ENCODE measurements at places on chromosomes 2 and 18.

DNA sequence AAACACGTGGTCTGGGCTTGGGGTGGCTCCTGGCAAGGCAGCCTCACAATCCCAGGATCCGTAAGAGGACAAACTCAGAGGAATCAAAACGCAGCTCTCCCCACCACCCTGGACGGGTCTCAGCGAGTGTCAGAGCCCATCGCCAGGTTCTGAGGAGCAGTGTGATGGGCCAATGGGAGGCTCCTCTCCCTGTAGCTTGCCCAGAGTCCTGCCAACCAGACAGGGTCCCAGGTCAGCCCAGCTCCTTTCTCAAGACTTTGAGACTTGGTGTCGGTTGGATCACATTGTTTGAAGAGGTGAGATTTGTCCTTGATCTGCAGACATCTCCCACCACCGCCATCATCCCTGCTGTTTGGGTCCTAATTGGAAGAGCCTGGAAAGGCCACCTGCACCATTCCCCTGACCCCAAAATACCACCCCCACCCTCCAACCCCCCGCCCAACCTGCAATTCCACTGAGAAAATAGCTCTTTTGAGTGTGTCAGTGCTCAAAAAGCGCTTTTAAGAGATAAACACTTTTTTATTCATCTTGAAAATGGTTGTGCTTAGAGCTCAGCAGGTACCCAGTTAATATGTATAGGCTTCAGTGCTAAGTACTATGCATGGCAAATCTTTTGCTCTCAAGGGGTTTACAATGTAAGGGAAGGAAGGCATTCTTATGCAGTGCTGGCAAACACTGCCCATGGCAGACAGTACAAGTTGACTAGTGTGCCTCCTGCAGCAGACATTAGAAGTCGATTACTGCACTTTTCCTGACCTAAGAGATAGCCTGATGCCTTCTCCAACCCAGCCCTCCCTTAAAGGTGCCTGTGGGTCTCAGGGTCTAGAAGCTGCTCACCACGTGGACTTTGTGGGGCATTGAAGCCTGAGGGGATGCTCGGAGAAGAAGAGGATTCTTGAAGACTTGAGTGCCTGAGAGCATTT, 50.6 kb downstream of the GLI2 start:
- DNase-seq = no peak

- no peak for DNase-seq
These were observed 1230.7 kb upstream of the ZEB2 start for GRCh38 chr2:145750612-145751011.

- DNase-seq = no peak
These were observed 6.9 kb upstream of the EPB41L5 start for GRCh38 chr2:120005834-120006521.

- DNase-seq = no peak
These were observed 586.7 kb downstream of the CCDC85A start for GRCh38 chr2:56770490-56770889.

GRCh38 chr18:3972291-3972930, 482.7 kb downstream of the DLGAP1 start:
- no peak for DNase-seq

DNA sequence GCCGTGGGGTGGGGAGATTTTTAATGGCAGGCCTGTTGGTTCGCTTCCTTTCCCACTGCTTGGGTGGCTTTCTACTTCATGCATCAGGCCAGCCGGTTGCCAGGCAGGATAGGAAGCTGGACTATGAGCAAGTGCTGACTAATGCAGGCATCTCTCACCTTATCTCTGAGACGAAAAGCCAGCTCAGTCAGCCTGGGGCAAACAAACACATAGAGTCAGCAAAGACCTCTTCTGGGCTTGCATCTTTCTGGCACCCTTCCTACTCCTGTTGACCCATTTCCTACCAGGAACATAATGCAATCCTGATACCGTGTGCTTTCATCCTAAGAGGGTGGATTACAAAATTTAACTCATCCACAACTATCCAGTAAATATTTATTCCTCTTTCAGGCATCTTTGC, 416.6 kb upstream of the MEX3C start:
- DNase-seq = no peak

DNA sequence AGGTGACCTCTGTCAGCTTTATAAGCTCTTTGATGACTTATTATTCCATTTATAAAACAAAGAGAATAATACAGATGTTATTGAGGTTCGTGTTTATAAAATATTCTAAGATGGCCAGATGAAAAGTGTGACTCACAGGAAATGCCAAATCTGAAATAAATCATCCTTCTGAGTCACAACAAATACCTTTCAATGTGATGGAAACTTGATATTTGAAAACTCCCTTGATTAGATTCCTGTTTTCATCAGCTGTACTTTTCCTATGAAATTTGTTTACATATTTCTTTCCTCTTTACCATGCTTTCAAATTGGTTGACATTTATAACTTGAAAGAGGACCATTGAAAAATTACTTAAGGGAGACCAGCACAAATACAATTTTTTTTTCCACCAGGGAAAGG, 30.6 kb upstream of the PPP1R1C start:
- no peak for DNase-seq

- no peak for DNase-seq
These were observed at the start of gene COL5A2 for GRCh38 chr2:189179570-189179950. Gene COL5A2, minus strand, starts transcription at chr2:189179761. Its CDS starts 157 bp downstream, at chr2:189179604.

DNA sequence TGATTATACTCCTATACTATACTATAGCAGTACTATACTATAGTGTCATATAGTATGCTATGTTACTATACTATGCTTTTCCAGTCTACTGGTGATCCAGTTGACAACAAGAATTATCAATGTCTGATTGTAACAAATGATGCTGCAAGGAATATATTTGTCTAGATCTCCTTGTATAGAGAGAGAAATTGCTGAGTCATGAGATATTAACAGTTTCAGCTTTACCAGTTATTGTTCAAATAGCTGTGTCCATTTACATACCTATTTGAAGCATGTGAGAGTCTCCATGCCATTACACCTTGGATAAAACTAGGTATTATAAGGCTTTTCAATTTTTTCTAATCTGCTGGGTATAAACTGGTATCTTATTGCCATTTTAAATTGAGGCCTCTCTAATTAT, 136.4 kb upstream of the SKOR2 start:
- DNase-seq = no peak

DNA sequence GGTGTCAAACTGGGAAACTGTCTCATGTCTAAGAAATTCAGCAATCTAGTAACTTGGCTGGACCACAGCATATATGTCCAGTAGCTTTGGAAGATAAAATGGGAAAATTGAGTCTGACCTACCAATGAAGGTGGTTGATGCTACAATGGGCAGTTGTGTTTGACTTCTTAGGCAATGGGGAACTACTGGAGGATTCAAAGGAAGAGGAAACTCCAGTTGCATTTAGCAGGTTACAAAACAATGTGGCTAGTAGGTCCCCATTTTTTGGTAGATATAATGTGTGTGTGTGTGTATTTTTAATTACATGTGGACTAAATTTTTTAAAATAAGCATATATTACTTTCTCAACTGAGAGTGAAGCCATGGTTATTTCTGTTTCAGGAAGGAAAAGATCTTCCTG, 427.7 kb downstream of the NBAS start:
- DNase-seq = no peak

DNA sequence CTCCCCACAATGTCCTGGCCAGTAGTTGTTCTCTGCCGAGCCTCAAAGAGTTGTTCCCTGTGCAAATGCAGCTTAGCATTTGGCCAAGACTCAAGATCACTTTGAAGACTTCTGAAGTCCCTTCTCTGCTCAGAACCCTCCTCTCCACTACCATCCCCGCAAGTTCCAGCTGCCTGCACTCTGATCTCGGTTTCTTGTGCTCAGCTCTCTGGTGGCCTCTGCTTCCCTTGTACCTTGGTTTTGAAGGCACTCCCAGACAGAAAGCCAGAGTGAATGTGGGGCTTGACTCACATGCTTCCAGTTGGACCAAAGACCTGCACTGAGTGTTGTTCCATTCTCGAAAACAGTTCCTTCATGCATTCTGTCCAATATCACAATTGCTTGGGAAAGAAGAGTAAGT, 28.6 kb downstream of the CRACDL start:
- DNase-seq = no peak

- DNase-seq = no peak
These were observed 10.2 kb downstream of the FECH start for GRCh38 chr18:57576316-57576715.

GRCh38 chr2:152437276-152438108, 102.5 kb downstream of the FMNL2 start:
- no peak for DNase-seq

DNA sequence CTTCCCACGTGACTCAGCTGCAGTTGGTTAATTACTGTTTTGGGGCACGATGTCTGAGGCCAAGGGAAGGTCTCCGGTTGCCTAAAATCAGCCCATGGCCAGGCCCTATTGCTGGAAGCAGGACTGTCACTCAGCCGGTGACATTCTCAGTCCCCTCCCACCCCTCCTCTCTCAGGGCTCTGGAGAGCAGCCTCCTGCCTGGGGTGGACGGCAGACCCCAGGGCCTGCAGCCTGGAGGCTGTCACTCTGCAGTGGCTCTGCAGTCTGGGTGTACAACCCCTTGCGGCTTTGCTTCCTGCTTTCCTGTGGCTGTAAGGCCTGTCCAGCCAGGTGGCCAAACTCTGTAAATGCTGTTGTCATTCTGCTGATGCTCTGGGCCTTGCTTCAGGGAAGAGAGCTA, 32.8 kb downstream of the ZBTB7C start:
- no peak for DNase-seq

GRCh38 chr2:173048897-173049661, 26.6 kb upstream of the MAP3K20 start:
- DNase-seq = no peak

DNA sequence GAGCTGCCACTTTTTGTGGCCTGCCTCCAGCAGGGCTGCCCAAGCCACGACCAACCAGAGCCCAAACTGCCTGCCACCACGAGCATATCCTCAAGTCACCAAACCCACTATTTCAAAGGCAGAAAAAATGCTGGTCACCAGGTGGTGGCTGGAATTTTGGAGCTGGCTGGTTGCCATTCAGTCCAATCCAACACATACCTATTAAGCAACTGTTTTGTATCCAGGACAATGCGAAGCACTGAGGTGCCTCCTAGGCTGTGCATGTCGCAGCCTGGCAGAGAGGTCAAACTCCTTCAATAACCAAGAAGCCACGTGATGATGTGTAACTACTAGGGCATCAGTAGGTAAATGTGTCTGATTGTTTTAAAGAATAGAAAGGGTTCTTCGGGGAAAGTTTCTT, 108.3 kb upstream of the PPP1CB start:
- DNase-seq = no peak

DNA sequence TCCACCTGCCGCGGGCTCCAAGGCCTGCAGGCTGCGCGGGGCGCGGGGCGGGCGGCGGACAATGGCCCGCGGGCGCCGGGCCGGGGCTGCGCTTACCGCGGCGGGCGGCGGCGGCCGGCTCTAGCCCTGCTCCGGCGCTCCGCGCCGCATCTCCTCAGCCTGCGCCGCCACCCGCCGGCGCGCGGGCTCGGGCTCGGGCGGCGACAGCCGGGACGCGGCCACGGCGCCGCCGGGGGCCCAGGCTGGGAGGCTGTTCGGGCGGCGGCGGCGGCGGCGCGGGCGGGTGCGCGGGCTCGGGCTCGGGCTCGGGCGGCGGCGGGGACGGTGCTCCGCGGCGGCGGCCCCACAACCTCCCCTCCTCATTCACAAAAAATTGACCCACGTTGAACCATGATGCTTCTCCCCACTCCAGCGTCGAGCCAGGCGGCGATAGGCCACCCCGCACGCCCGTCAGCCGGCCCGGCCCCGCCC, at the start of gene HDAC4:
TSS of gene HDAC4 (minus strand) at position 425 of the 471 bp plus-strand sequence. CDS start 48,321 bp downstream, outside the sequence.
- no peak for DNase-seq

- DNase-seq = no peak
These were observed 228.7 kb downstream of the IKZF2 start for GRCh38 chr2:212922701-212923100.

DNA sequence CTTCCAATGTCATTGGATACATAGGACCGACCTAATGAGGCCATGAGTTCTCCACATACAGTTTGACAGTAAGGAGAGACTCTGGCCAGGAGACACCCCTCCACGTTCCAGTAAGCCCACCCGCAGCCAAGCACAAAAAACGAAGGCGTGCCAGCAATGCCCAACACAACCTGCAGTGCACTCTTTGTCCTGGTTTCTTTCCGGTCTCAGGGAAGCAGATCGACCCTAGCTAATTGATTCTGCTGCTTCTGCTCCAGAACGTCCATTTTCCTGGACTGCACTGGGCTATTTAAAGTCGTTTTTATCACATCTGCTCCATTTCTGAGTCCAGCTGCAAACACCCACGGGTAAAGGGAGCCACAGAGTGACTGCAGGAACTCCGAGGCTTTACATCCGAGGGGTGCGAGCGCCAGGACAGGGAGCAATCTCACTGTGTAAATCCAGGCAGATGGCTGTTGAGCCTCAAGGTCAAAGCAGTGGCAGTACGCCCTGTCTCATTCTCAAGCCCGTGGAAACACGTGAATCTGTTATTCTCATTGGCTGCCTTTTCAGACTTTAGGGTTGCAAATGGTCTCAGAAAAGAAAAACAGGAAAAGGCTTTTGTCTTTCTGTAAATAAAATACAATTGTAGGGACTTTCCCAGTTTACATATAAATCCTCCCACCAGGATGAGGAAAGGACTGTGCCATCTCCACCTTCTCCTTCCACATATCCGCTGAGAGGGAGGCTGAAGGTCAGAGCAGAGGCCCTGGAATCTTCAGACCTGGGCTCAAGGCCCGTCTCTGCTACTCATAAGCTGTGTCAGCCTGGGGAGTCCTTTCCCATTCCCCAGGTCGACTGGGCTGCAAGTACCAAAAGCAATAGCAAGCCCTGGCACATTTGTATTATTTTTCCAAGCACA, 40.7 kb downstream of the TMEM163 start:
- DNase-seq = no peak

- DNase-seq = no peak
These were observed 39.7 kb upstream of the MRPL19 start for GRCh38 chr2:75606761-75607399.

DNA sequence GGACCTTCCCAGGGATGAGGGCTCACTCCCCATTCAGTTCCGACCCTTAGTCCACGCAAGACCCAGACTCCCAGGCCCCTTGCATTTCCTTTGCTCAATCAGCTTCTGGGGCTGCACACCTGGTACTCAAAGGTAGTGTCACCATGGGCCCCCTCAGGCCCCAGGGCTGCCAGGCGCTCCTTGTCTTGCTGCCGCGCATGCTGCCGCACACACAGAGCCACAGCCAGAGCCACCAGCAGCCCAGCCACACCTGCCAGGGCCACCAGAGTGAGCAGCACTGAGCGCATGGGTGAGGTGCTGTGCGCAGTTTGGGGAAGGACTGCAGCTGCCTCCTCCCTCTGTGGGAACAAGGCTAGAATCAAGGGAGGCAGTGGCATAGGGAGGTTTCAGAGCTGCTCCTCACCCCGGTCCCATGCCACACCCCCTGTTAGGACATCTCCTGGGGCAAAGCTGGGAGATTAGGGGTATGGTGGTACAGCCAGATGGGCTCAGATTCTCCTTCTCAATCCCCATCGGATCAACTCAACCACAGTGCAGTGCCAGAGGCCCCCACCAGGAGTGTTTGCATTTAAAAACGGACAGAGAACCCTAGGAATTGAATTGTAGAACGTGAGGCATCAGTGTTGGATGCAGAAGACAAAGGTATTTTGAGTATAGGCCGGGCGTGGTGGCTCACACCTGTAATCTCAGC, 11.3 kb downstream of the PTPRN start:
- DNase-seq = no peak

GRCh38 chr2:171297956-171298355, 135.8 kb downstream of the METTL8 start:
- DNase-seq = no peak

- DNase-seq = no peak
These were observed 147.3 kb upstream of the DLX2 start for GRCh38 chr2:172249986-172250385.

All from stimulated activated CD8-positive, alpha-beta memory T cell treated with anti-CD3 and anti-CD28 coated beads, Interleukin-15, amount 100 ng/mL, for 24 hours (primary cell).